HL-60 (cell line): ENCODE measurements at places on chromosomes 5 and 9.

GRCh38 chr9:86324901-86325300, 29.3 kb downstream of the TUT7 start:
- no peak for DNase-seq

- no peak for DNase-seq
These were observed 15.3 kb downstream of the TGFBI start for GRCh38 chr5:136043968-136044610.

DNA sequence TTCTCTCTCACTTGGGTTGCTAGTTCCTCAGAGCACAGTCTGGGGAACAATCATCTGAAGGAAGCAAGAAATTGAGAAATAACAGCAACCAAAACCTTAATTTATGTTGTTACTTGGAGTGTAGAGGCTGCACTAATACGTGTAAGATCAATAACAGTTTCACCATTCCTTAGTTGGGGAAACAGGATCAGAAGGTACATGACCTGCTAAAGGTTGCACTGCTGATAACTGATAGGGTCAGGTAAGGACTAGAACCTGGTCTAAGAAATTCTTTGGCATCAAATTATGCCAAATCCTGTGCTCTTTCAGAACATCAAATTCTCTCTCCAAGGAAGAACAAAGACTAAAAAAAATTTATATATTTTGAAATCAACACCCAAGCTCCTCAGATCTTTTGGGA, 278.6 kb upstream of the C9orf72 start:
- DNase-seq, result no peak

DNA sequence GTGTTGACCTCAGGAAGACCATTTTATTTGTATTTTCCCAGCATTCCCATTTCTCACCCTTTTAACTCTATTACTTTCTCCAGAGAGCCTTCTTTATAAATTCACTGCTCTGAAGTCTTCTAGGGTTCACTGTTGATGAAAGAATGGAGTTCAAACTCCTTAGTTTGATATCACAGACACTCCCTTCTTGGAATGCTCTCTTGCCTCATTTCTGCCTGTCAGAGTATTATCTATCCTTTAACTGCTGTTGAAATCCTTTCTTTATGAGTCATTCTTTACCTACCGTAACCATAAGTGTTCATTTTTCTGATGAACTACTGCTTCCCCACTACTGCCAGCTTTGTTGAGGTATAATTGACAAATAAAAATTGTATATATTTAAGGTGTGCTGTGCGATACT, 4.3 kb downstream of the RIC1 start:
- DNase-seq, result no peak

DNA sequence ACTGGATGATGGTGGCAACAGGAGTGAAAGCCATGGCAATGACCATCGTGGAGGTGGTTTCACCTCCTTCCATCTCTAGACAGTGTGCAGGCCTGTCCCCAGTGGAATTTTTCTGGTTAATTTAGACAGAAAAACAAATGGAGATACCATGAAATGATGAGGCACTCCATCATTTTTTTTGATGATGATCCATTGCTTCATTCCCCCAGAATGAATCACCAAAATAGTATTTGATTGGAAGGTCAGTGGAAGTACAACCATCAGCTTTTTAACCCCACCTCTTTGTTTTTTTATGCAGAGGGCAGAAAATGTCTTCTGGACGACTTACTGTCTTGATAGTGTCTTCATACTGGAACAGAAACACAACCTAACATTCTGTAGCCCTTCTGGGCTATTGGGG, 42.6 kb upstream of the ADRA1B start:
- DNase-seq, result no peak

DNA sequence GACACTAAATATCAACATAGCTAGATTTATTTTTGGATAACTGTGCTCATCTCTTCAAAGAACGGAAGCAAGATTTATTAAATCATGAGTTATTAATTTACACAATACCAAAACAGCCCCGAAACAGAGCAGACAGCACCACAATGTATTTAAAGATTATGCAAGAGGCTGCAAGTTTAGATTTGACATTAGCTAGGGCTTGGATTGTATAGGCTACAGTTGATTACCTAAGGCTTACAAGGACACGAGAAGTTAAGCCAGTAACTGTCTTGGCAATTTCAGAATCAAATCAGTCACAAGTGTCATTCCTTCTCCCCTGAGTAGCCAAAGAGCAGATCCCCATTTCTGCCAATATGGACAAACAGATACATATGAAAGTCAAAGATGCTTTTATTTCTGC, 152.6 kb downstream of the MED27 start:
- DNase-seq, result no peak

DNA sequence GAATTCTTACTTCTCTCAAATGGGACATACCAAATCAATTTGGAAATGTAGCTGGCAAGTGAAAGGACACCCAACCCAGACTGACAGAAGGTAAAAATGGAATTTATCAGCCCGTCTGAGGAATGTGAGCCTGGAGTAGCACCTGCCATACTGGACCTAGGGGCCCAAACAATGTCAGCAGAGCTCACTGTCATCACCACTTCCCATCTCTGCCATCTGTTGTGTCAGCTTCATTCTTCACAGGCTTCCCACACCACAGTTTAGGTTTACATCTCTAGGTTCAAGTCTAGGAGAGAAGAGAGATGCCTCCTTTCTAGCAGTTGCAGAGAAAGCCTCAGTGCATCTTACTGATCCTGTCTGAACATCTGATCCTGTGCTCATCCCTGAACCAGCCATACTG, 222.4 kb downstream of the DOCK8 start:
- no peak for DNase-seq

GRCh38 chr5:116389601-116390000, 185.0 kb downstream of the SEMA6A start:
- DNase-seq, result no peak

DNA sequence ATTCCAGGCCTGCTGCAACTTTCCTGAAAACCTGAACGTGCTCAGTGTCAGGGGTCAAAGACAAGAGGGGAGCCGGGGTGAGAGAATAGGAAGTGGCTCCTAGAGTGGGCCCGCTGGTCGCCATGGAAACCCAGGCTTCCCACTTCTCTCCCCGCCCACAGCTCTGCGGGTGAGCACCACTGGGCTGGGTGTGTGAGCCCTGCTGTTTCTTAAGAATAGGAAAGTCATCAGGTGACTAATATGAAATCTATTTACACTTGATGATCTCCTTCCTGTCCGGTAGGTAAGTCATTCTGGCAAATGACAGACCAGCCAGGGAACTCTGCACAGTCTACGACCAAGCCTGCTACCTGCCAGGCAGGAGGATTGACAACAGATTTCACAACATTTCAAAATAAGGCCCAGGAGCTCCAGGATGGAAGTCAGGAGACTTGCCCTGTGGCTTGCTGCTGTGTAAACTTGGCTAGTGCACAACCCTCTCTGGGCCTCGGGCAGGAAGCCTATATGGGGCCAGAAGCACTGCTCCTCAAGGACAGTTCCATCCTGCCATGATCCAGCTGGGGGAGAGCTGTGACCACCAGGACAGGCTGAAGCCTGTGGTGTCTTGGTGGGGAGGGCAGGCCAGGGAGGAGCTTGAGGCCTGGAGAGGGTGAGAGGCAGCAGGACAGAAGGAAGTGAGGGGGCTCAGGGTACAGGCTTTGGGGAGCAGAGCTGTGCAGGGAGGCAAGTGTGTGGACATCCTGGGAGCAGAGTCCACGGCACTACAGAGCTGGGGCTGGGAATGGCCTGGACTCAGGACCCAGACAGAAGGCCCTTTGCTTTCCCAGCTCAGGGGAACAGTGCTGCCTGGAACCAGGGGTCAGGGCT, 60.6 kb downstream of the SHB start:
- DNase-seq, result peak; percentile 82

DNA sequence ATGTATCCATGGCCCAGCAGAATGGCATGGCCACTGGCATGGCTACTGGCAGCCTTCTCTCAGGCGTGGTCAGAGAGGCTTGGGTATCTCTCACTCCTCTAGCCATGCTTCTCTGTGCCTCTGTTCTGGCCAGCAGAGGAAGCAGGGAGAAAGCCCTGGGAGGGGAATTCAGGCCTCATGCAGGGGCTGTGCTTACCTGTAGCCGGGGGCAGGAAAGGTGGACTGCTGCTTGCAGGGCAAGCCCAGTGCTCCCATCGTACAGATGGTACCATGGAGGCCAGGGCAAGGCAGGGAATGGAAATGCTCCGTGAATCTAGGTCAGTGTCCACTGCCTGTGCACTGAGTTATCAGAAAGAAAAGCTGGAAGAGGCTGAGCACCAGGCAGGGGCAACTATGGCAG, 2.7 kb downstream of the OR13J1 start:
- DNase-seq, result no peak

- no peak for DNase-seq
These were observed 140.4 kb downstream of the ESM1 start for GRCh38 chr5:54844905-54845566.

GRCh38 chr9:36045610-36046009, 8.9 kb downstream of the RECK start:
- no peak for DNase-seq

DNA sequence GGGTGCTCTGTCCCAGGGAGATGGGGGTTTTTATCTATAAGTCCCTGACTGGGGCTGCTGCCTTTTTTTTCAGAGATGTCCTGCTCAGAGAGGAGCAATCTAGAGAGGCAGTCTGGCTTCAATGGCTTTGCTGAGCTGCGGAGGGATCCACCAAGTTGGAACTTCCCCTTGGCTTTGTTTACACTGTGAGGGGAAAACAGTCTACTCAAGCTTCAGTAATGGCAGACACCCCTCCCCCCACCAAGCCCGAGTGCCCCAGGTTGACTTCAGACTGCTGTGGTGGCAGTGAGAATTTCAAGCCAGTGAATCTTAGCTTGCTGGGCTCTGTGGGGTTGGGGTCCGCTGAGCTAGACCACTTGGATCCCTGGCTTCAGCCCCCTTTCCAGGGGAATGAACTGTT, 375.8 kb downstream of the RAB3C start:
- DNase-seq, result no peak

DNA sequence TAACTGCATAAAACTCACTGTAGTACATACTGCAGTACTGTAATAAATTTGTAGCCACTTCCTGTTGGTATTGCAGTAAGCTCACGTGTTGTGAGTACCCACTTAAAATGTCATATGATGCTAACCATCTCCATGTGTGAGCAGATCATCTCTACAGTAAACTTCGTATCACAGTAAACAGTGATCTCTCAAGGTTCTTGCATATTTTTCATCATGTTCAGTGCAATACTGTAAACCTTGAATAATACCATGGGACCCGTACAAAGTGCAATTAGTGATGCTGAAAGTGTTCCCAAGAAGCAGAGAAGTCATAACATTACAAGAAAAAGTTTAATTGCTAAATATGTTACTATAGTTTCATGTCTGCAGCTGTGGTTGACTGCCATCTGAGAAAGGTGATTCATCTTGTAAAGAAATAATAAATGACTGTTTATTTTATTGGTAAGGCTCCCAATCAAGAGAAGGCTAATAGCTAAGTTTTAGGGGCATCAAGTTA, 253.8 kb upstream of the POU5F2 start:
- no peak for DNase-seq

- no peak for DNase-seq
These were observed 75.1 kb downstream of the MAST4 start for GRCh38 chr5:66671305-66671704.

DNA sequence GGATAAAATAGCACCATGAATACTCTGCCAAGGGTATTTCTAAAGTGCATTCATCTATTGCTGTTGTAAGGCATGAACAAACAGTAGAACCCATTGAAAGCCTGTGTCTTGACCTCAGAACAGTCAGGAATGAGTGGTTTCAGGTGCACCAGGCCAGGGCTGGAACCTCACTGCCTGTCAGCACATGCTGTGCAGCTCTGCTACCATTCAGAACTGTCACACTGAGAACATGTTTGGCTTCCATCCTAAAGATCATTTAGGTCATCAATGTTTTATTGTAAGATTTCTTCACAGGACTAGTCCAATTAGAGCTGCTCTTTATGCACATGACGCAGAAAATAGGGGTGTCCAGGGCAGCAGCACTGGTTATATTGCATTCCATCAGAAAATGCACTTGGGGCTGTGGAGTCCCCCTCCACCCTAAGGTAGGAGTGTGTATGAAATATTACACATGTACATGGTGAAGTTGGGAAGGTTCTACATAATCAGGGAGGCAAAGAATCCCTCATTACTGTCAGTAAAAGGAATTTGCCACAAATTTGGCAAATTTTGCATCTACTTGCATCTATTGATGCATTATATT, 408.0 kb downstream of the CTNND2 start:
- DNase-seq, result no peak

DNA sequence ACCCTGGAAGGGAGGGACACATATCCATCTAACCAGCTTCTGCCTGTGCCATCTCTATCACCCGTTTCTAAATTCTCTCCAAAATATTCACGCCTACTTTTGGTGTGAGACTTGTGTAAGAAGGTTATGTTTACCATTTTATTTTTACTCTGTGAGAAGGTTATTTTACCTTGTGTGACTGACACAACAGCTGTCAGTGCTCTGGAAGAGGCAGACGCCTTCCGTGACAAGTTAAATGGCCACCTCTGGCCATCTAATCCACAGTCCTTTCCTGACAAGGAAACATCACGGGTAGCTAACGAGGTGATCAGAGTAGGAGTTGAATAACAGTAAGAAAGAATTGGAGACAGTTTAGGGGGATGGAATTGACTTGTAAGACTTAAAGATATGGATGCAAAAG, 443.8 kb upstream of the PIK3R1 start:
- DNase-seq, result no peak

GRCh38 chr9:92369075-92369474, 35.3 kb downstream of the OGN start:
- DNase-seq, result no peak

DNA sequence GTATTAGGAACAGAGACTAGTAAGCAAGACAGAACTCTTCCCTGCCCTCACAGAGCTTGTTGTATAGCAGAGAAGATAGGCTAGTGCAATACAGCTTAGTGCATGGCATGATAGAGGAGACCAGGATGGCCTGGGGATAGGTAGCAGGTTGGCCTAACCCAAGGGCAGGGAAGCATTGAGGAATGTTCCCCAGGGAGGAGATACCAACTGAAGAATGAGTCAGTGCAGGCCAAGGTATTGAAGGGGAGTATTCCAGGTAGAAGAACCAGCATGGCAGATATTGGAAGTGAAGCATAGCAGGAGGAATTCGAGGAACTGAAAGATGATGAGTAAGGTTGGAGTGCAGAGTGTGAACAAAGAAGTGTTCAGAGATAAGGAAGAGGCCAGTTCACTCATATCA, 138.6 kb upstream of the DHFR start:
- no peak for DNase-seq

DNA sequence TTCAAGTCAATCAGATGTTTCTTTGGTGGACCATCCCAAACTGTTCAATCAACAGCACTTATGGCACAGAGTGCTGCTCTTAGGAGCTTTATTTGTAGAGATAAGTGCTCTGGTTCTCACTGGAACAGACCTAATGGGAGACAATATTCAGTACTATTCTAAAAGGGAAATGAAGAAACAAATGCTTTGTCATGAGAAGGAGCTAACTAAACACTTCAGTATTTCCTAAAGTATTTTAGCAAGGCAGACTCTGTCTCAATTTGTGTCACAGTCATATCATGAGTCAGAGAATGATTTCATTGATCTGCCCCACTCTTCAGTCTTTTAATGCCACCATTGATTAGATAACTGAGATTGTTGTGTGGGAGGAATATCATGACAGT, 175.3 kb downstream of the SLF1 start:
- no peak for DNase-seq

GRCh38 chr5:90940227-90940995, 381.8 kb downstream of the ADGRV1 start:
- DNase-seq, result no peak

- no peak for DNase-seq
These were observed 10.9 kb upstream of the ZDHHC11 start for GRCh38 chr5:861442-862366.

GRCh38 chr9:136941231-136942111, 3.1 kb downstream of the FBXW5 start:
- no peak for DNase-seq

- DNase-seq, result peak; percentile 70
These were observed 2.2 kb upstream of the S1PR3 start for GRCh38 chr9:88988796-88989641.

GRCh38 chr5:36227046-36227445, 14.7 kb downstream of the NADK2 start:
- no peak for DNase-seq
